Cerebellar nuclear complex (tissue), 1 donor: ENCODE measurements at places on chromosomes 7 and 10.

DNA sequence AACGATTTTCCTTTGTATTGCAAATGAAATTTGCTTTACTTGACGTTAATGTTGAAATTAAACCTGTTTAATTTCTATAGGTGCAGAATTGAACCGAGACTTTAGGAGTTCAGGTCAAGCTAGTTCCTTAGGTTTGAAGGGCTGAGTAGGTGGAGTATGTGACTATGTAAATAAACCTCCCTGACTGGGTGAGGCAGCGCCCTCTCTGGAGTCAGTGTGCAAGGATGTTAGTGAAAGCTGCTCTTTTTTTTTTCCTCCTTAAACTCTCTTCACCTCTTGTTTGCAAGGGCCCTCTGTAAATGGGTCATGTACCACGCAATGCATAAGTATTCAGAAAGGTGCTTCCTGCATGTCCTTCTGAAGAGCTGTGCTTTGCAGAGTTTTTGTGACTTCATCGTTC is 33.8 kb downstream of the GALNT17 start:
- DNase-seq: no peak

- DNase-seq: no peak
Measured at GRCh38 chr10:29132551-29133111, 156.2 kb upstream of the LYZL1 start.

DNA sequence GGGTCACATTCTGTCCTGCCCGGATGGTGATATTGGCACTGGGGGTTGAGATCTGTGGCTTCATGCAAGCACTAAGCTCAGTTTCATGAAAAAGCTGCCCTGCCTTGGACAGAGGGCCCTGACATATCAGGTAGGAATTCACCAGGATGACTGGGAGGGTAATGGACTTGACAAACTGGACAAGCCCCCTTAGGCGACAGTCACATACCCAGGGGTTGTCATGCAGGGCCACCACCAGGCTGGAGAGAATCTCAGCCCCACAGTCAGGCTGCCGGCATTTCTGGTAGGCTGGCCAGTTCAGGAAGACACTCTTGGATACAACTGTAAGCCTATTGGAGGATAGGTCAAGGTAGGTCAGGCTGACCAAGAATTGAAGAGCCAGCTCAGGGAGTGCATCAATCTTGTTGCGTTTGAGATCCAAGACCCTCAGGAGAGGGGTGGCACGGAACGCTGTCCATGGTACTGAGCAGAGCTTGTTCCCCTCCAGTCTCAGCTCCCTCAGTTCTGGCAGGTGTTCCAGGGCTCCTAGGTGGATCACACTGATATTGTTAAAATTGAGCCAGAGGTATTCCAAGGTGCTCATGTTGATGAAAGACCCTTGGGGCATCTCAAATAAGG is 824 bp downstream of the LRIT2 start:
- no peak for DNase-seq

- no peak for DNase-seq
Measured at GRCh38 chr10:127890832-127891334, 1.9 kb downstream of the CLRN3 start.

- DNase-seq: no peak
Measured at GRCh38 chr10:75722609-75723008, 291.2 kb downstream of the LRMDA start.

DNA sequence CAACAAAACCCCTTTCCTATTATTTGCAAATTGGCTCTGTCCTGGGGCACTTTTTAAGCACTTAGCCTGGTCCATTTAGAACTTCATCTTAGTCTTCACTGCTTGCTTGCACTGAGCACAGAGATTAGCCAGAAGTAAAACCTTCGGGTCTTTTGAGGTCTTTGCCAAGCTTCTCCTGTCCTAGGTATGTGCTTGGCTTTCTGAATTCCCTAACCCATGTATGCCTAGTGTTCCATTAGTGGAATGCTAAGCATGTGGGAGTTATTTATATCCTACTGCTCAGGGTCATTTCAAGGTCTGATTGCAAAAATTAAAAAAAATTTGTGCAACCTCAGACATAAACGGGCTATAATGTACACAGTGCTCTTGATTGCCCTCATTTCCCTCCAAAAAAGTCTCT is 18.0 kb downstream of the ZNF37A start:
- no peak for DNase-seq

- DNase-seq: no peak
Measured at GRCh38 chr7:29243910-29244655, 49.5 kb downstream of the CHN2 start.

DNA sequence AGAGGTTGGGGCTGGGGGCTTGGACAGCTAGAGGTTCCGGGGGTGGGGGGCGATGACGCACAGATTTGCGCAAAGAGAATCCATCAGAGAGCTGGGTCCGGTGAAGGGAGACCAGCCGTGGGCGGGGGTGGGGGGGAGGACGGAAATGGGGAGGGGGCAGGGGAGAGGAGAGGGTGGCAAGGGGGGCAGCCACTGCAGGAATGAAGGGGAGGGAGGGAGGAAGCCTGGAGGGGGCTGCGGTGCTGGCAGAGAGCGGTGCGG is 1.2 kb upstream of the VGF start:
- DNase-seq: no peak

DNA sequence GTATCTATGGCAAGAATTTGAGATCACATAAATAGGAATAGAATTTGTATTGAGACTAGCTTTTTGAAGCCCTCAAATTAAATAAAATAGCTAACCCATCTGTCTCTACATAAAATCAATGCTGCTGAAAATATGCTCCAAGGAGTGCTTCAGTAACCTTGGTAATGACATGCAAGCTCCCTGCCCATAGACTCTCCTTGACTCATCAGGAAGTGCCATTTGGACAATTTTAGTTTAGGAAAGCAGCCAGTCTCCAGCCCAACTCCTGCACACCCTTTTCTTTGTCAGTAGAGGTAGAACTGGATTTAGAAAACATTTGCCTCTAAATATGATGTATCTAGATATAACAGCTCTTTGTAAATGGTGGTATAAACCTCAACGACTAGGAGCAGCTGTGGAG is 69.9 kb upstream of the PTPRZ1 start:
- DNase-seq: no peak

GRCh38 chr7:116843378-116843777 is 19.0 kb upstream of the CAPZA2 start:
- DNase-seq: no peak

DNA sequence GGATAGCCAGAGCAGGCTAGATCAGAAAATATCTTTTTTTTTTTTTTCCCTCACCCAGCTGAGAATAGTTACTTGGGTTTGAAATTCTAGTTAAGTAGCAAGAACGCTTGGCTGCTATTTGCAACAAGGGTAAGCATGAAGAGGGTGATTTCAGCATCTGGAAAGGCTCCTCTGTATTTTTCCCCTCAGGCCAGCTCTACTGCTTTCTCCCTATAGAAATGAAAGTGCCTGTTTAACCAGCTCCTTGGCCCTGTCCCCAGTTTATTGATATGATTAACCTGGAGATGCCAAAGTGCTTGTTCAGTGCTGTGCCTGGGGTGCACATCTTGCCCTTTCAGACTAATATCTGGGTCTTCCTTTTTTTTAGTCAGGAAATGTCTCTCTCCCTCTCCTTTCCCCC is 37.1 kb downstream of the AP3M1 start:
- DNase-seq: no peak

- DNase-seq: no peak
Measured at GRCh38 chr7:137454246-137454724, 110.8 kb upstream of the PTN start.

DNA sequence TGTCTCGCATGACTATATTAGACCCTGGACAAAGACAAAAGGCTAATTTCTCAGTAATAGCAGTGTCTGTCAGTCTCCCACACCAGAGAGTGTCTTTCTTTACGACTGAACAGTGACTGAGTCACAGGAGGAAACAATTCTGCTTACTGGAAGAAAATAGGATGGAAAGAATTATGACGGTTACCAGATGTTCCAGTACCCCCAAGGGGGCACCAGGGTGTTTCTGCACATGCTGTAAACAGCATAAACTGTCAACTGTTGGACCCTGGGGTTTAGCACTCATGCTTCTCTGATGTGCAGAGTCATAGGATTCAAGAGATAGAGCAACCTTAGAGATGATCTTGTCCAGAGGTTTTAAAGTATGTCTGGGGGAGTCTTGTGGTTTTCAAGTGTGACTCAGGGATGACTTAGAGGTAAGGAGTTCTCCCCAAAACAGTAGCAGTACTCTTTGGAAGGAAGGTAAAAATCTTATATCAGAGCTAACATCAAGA is 291.7 kb downstream of the THSD7A start:
- no peak for DNase-seq

- no peak for DNase-seq
Measured at GRCh38 chr7:26318921-26319320, 27.3 kb downstream of the SNX10 start.

- no peak for DNase-seq
Measured at GRCh38 chr10:110601581-110601980, 34.1 kb downstream of the SMC3 start.

DNA sequence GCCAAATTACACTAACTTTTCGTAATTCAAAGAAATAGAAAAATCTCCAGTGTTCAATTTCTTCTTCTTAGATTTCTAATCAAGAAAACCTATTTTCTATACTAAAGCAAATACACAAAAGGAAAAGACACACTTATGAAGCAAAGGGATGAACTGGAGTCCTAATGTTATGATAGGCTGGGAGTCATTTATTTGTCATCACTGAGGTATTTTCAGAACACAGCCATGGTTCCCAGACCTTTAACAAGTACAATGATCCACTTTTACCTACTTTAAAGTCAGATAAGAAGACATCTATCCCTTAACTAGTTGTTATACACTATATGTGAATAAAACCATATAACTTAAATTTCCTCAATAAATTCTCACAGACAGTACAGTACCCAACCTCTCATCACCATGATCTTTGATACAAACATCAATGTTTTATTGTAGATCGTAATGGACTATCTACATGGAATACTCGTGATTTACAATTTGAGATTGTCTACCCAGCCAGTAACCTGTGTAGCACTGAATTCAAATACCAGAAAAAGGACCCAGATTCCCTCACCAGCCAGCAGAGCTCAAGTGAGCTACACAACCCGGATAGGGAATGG is 12.5 kb downstream of the ASNS start:
- DNase-seq: no peak

DNA sequence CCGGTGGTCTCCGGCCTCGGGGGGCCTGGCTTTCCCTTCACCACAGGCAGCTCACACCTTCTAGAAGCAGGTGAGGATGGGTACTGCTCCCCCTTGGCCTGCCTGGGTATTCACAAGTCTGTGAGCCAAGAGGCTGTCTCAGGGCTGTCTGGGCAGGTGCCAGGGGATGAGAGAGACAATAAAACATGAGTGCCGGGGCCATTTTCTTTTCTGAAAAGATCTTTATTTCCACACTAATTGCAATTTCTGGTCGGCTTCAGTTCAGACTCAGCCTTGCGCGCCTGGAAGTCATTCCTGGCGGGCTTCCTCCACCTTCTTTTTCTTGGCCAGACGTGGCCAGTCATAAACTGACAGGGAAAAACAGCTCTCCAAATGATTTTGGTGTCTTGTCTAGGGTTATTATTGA is 171.2 kb downstream of the ARHGAP12 start:
- DNase-seq: no peak

DNA sequence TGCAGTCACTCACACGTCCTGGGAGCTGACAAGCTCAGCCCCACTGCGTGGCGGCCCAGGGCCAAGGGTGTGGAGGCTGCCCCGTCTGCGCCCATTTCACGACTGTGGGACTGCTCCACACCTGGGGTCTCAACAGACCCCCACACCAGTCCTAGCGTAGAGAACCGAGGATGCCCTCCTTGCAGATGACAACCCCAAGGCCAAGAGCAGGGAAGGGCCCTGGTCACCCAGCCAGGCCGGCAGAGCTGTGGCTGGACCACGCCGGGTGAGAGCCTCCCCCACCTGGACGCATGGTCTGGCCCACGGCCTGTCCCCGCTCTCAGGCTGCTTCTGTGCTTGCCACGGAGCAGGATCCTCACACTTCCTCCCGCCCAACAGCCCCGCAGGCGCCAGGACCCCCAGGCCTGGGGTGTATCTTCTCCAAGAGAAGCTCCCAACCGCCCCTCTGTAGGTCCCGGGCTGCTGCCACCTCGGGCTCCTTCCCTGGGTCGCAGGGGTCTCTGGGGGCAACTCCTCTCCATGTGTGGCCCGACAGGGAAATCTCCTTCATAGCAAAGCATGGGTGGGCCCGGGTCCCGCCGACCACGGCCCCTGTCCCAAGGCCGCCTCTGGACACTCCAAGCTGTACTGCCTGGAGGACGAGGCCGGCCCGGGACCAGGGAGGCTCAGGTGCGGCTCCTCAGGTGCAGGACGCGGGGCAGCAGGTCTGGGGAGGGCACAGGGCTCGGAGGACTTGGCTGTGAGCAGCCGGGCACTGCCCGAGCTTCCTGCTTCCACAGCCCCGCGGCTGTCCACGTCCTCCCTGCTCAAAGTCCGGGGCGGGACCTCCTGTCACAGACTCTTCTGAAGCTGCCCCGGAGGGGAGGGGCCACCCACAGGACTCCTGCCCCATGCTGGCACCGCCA is 88.8 kb downstream of the FOXL3 start:
- no peak for DNase-seq

GRCh38 chr10:30820261-30820991 is 190.9 kb upstream of the LYZL2 start:
- no peak for DNase-seq

GRCh38 chr7:128838109-128838779 is 8.0 kb downstream of the FLNC start:
- no peak for DNase-seq

GRCh38 chr7:7321681-7322080 is 139.3 kb downstream of the C1GALT1 start:
- no peak for DNase-seq

DNA sequence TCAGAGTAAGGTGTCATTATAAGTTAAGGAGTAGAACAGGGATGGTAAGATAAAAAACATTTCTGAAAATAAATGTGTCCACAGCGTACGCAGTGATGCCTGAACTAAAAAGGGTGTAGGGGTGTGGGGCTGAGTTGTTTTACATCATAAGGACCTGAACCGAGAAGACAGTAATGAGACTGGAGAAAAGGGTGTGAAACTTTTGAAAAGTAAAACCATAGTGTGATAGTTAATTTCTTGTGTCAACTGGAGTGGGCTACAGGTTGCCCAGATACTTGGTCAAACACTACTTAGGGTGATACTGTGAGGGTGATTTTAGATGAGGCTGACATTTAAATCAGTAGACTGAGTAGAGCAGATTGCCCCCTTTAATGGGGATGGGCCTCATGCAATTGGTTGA is 169.0 kb upstream of the PRPS1L1 start:
- DNase-seq: no peak

- no peak for DNase-seq
Measured at GRCh38 chr7:22821702-22822485, 755 bp downstream of the TOMM7 start.

DNA sequence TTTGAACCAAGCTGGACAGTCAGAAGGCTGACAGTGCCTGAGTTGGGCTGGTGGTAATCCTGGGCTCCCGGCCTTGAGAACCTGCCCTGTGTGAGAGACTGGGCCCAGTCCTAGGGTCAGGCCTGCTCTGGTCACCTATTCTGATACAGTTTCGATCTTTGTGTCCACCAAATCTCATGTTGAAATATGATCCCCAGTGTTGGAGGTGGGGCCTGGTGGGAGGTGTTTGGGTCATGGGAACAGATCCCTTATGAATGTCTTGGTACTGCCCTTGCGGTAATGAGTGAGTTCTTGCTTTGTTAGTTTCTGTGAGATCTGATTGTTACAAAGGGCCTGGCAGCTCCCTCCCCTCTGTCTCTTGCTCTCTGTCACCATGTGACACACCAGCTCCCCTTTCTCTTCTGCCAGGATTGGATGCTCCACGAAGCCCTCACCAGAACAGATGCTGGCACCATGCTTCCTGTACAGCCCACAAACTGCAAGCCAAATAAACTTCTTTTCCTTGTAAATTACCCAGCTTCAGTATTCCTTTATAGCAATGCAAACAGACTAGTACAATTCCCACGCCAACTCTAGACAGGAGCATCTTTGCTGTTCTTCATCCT is 111.8 kb upstream of the ZNF438 start:
- no peak for DNase-seq
